ENCODE measurements at places on chromosomes 13 and 19.

- no peak for DNase-seq
Measured at GRCh38 chr19:5828661-5829566, 10.6 kb downstream of the FUT6 start.

GRCh38 chr19:9309974-9310446 is 372 bp upstream of the ZNF699 start:
- DNase-seq: peak; percentile 94

GRCh38 chr13:97549201-97549600 is 115.2 kb downstream of the RAP2A start:
- DNase-seq: no peak

GRCh38 chr19:3229346-3229743 is 4.9 kb downstream of the CELF5 start:
- no peak for DNase-seq

DNA sequence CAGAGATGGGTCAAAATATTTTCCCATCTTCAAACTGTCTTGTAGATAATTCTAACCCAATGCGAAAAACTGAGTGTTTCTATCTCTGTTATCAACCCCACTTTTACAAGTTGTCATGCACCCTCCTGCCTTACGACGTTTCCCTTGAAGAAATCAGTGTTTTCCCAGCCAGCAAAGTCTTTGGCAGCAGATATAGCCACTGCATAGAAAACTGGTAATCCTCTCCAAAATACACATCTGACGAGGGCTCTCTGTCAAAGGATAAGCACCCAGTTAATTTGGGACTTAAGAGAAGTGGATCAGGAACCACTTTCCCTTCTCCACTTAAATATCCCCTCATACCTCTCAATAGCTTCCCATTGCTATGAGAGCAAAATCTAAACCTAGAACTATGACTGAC is 351.9 kb upstream of the MIR17HG start:
- no peak for DNase-seq

DNA sequence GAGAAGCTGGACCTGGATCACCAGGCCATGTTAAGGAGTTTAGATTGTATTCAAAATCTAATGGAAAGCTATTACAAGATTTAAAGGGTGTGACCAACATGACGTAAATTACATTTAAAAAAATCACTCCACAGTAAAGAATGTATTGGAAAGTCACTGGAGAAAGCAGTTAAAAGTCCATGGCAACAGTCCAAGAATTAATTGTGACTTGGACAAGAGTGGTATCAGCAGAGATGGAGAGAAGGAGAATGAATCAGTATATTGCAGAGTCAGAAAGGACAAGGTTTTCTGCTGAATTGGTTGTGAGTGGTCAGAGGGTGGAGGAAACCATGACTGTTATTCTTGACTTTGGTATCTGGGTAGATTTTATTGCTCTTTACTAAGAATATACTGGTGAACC is 535.1 kb upstream of the SLITRK1 start:
- DNase-seq: peak; percentile 25

- no peak for DNase-seq
Measured at GRCh38 chr19:15223649-15224361, 8.4 kb downstream of the EPHX3 start.

GRCh38 chr13:97122381-97122996 is 99.6 kb upstream of the MBNL2 start:
- DNase-seq: peak; percentile 84

GRCh38 chr19:10782795-10783194 is 53.2 kb downstream of the TMED1 start:
- no peak for DNase-seq

Measured in epithelial cell of esophagus (primary cell).